Iris pigment epithelial cell (primary cell): ENCODE measurements at places on chromosomes 7 and 10.

GRCh38 chr10:110852255-110852896 is 19.4 kb upstream of the PDCD4 start:
- peak; percentile 45 for DNase-seq

DNA sequence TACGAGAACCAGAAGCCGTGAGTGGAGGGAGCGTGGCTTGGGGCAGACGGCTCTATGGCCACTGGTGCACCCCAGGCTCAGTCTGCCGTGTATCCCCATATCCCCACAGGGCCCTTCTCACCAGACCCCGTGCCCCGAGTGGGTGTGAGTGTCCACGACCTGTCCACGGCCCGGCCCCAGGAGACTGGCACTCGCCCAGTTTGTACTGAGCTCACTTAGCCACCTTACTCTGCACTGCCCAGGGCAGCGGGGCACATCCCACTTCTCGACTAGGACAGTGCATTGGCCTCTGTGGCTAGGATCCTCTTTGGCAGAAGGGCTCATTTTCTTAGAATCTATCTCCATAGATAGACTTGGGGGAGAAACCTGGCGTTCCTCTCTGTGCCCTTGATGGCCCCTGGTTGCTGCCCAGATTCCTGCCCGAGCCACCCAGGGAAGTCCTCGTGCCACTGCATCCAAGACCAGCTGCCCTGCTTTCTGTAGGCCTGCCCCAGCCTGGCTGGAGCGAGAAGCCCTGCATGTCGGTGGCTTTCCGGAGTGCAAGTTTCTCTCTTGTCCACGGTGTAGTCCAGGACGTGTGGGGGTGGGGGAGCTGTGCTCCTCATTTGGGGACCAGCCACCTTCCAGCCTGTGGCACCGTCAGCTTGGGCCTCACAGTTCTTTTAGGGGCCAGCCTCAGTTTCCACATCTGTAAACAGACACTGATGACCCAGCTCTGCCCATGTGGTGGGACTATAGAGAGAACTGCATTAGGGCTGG is 11.9 kb downstream of the TMEM120A start:
- no peak for DNase-seq

GRCh38 chr10:49448924-49449323 is 53.0 kb upstream of the DRGX start:
- peak; percentile 26 for DNase-seq

DNA sequence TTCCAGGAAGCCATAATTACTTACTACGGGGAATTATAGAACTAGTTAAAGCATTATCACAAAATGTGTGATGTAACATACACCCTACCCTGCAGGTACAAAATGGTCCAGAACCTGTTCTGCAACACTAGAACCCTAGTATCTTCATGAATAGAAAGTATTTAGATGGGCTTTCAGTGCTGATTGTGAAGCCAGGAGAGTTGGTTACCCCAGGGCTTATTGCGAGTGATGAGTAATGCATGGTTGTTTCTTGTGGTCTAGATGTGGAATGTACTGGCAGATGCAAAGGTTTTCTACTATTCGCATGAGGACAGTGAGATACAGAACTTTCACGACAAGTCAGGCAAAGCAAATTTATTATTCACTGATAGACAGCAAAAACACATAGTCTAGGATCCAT is 33.6 kb upstream of the AGR3 start:
- DNase-seq, result peak; percentile 97

- DNase-seq, result no peak
Measured at GRCh38 chr7:40799493-40800403, 664.9 kb downstream of the SUGCT start.

- no peak for DNase-seq
Measured at GRCh38 chr7:37663693-37664092, 19.9 kb upstream of the GPR141 start.
